Activated T-helper 17 cell treated with anti-CD3 and anti-CD28 coated beads, Interleukin-2, amount 50 U/mL, for 72 hours (primary cell): ENCODE measurements at places on chromosomes 16 and 17. TPM values are rescaled to one million over a fixed set of nuclear protein-coding genes. Genes with fewer than 3 reads are reported as not detected.

The KRTAP4-11 gene
- total RNA-seq, result not detected

The EME1 gene
- total RNA-seq, result 20.8 TPM

DNA sequence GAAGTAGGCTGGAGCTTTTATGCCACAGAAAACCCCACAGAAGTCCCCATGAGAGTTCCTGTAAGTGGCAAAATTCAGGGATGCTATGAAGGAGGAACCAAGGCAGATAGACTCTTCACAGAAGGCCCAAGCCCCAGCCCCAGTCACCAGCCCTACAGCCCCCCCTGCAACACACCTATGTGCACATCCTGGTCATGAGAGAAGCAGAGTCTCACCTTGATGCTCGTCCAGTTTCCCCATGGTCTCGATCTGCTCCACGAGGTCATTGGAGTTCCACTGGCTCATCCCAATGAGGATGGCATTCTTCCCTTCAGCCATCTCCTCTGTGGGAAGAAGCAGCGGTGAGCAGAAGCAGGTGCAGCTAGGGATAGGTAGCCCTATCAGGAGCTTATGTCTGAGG, 31.2 kb downstream of the PITPNM3 start:
- no peak overlapping the region for H3K4me3 ChIP-seq
- no peaks in the 10 kb centered on the region for H3K4me1 ChIP-seq
- no peaks in the 10 kb centered on the region for H3K36me3 ChIP-seq
- H3K27me3 ChIP-seq, result no peaks in the 10 kb centered on the region
- ATAC-seq, result no peak
- peak overlapping the region; percentile 29 for H3K27ac ChIP-seq

- H3K27me3 ChIP-seq, result no peaks in the 10 kb centered on the region
- H3K4me1 ChIP-seq, result peaks cover 27% of the 10 kb centered on the region
- H3K4me3 ChIP-seq, result peak overlapping the region; percentile 78
- no peaks in the 10 kb centered on the region for H3K36me3 ChIP-seq
- peak; percentile 67 for ATAC-seq
These were observed 18.6 kb upstream of the HAPSTR1 start for GRCh38 chr16:9072806-9073341.

The WNT9B gene
- total RNA-seq, result not detected

DNA sequence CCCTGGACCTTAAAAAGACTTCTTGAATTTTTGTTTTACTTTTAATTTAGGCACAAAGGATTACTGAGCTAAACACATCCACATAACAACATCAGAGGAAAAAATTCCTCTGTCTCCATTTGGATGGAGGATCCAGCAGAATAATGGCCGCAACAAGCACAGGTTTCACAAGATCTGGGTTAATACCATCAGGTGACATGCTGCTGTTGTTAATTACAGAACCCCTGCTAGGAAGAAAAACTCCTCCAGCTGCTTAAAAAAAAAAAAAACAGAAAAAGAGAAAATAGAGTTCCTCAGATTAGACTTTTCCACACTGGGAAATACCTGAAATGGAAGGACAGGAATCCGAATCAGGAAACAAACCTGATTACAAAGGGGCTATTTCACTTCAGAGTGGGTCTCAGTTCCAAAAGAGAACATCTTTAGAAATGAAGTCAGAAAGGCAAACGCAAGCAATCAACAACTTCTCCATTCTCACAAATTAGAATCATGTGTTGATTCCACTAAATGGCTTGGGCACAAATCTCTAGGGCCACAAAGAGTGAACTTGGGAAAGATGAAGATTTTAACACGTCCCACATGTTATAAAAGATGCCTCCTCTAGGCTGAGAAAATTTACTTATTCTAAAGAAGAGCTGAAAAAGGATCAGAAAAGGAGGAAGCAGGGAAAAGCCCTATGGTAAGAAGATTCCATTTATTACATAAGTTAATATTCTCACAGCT, 44.0 kb downstream of the SPOP start:
- no peak for ATAC-seq
- H3K36me3 ChIP-seq, result peaks cover 50% of the 10 kb centered on the region
- H3K4me1 ChIP-seq, result peaks cover 17% of the 10 kb centered on the region
- H3K27me3 ChIP-seq, result no peaks in the 10 kb centered on the region
- peak overlapping the region; percentile 43 for H3K27ac ChIP-seq
